A673 (cell line): ENCODE measurements at places on chromosomes 1 and 21. TPM values are rescaled to one million over a fixed set of nuclear protein-coding genes. Genes with fewer than 3 reads are reported as not detected.

GRCh38 chr1:64499966-64500365 is 30.0 kb downstream of the CACHD1 start:
- DNase-seq, result no peak

The MTHFR gene
- 23.3 and 25.8 TPM in 2 replicates for total RNA-seq

DNA sequence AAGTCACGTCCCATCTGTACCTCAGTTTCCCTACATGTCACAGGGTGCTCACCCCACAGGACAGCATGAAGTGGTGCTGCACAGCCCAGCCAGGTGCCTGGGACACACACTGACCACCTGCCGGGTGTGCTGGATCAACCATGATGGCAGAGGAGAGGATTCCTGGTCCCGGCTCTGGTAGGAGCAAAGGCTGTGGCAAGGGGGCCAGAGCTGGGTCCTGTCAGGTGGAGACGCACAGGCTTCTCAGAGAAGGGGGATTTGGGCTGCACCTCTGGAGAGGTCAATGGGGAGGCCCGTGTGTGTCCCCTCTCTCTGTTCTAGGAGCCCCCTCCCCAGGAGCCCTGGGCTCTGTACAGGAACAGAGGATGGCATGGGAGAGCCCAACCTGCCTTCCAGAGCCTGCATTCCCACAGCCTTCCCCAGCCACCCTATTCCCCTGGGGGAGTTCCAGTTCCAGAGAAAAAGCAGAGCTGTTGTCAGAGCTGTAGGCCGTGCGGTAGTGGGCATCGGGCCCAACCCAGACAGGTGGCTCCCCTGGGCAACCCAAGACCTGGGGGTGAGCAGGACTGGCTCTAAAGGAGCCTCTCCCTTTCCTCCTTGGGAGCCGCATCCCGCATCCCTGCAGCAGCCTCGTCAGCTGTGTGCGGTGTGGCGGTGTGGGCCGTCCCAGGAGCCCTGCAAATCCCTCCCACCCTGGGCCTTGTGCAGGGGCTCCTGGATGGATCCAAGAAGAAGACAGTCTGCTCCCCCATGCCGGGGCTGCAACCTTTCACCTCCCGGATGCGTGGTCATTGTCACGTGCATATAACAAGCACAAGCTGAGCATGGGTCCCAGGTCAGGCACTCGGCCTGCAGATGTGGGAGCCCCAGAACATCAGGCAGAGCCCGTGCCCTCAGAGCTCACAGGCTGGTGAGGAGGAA is 2.9 kb upstream of the TFF3 start:
- DNase-seq, result no peak

DNA sequence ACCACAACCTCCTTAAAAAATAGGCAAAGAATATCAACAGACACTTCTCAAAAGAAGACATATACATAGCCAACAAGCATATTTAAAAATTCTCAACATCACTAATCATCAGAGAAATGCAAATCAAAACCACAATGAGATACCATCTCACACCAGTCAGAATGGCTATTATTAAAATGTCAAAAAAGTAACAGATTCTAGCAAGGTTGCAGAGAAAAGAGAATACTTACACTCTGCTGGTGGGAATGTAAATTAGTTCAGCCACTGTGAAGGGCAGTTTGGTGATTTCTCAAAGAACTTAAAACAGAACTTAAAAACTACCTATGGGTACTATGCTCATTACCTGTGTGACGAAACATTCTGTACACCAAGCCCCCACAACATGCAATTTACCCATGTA is 20.7 kb downstream of the CD1B start:
- no peak for DNase-seq

- DNase-seq, result no peak
These were observed 21.3 kb downstream of the SERINC2 start for GRCh38 chr1:31434101-31434871.

- DNase-seq, result peak; percentile 21
These were observed 45.5 kb downstream of the TGFB2 start for GRCh38 chr1:218390618-218391017.

- DNase-seq, result no peak
These were observed 110.7 kb downstream of the SLC25A24 start for GRCh38 chr1:108089477-108089876.

DNA sequence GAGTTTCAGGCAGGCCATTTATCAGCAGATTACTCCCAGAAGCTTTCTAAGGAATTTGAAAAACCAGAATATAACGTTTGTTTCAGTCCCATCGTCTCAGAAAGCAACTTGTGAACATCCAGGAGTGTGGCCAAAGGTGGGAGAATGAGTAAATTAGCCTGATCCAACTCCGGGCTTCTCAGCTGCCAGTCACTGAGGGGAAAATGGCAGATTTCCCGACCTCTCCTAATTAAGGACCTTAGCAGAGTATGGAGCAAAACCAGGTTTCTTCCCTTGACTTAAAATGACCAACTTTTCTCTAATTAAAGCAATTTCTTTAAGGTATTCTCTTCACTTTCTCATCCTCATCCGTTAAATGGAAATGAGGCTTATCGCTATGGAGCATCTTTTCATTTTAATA is 1.0 kb downstream of the CORT start:
- no peak for DNase-seq

The ETV3L gene
- not detected in 2 replicates for total RNA-seq

The FMO5 gene
- total RNA-seq, result 0.24 and 0.31 TPM in 2 replicates

GRCh38 chr21:25878344-25878743 is 143.6 kb downstream of the GABPA start:
- no peak for DNase-seq
